ENCODE measurements at places on chromosomes 6 and 20.
A peak's percentile ranks its signal among the peaks of the same experiment; 100 is the strongest.

GRCh38 chr20:51526754-51527153 is 15.8 kb downstream of the NFATC2 start:
- DNase-seq = no peak

DNA sequence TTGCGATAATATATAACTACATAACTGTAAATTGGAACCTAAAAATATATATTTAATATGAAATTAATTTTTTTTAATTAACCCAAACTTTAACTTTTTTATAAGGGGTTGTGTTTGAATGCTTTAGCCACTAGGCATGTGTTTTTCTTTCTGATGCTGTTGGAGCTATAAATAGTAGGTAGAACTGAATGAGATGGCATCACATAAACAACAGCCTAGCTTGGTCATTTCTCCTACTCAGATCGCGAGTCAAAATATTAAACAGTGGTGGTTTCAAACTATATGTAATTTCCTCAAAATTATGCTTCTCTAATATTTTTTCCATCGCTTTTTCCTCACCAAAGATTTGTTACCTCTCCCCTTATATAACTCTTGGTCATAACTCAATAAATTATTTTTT is 243.2 kb downstream of the ARID1B start:
- DNase-seq = no peak

DNA sequence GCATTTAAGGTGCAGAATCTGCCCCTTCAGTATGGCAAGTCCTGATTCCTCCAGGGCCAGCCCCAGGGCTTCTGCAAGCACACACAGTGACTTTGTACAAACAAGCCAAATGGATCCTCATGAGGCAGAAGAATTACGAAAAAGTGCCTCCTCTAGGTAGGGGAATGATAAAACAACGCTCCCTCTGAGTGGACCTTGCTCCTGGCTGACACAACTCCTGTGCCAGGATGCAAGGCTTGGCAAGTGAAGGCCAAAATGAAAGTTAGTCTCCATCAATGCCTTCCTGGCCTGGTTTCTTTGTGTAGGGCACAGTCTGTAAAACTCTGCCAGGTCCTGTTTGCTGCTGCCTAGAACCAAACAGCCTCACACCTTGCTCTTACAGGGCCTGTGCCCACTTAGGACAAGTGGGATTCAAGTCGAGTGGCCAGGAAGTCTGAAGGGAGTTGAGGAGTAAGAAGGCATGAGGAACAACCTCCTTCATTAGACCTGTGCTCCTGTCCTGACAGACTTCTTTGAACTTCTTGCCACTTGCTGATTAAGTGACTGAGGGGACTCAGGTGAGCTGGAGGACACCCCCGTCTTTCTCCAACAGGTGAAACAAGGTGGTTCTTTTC is 417.1 kb downstream of the CDC5L start:
- no peak for DNase-seq

GRCh38 chr6:4496284-4496683 is 279.9 kb upstream of the CDYL start:
- DNase-seq = no peak

DNA sequence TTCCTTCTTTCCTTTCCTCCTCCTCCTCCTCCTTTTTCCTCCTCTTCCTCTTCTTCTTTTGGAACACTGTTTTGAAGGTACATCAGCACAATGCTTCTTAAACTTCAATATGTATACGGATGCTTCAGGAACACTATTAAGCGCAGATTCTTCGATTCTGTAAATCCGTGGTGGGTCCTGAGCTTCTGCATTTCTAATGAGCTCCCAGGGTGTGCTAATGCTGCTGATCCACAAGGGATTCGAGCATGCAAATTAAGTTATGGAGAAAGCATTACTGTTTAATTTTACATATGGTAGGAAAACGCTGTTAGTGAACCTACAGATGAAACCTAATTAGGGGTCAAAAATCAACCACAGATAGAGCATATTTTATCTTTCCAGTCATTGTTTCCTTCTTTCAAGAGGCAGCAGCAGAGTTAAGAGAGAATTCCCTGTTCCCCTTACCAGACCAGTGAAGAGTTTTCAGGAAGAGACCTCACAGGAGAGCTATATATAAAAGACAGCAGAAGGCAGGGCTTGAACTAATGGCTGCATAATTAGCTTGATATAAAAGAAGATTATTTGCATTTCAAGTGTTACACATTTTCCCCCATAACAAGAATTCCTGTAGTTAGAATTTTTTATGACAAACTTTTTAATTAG is 47.2 kb downstream of the KIF13A start:
- no peak for DNase-seq

GRCh38 chr6:146345598-146345997 is 198.0 kb upstream of the RAB32 start:
- no peak for DNase-seq

- DNase-seq = peak; percentile 9
Observed at GRCh38 chr20:19540392-19540791, 217.7 kb upstream of the RIN2 start.

- DNase-seq = no peak
Observed at GRCh38 chr6:50655848-50656453, 57.4 kb upstream of the TFAP2D start.

GRCh38 chr20:35648836-35649235 is 15.9 kb downstream of the CPNE1 start:
- no peak for DNase-seq

DNA sequence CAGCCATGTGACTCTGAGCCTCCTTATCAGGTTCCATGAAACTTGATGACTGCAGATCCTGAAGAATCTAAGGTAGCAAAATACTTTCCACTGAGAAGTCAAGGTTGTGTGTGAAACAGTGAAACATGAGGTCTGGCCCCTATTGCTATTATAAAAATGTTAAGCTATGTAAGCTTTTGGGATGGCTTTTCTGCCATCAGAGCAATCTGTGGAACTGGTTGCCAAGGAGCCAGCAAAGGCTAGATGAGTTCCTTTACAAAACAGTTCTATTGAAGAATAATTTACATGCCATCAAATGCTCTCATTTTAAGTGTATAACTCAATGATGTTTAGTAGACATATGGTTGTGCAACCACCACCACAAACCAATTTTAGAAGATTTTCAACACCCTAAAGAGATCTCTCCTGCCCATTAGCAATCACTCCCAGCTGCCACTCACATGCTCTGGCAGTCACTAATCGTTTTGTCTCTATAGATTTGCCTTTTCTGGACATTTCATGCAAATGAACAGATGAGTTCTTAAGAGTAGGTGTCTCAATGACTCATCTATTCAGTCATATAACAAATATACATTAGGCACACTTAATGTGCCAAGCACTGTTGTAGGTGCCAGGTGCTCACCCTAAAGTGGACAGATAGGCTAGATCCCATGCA is 19.9 kb upstream of the MEP1A start:
- DNase-seq = no peak

- DNase-seq = no peak
Observed at GRCh38 chr6:125549202-125549884, 200.1 kb upstream of the HEY2 start.

DNA sequence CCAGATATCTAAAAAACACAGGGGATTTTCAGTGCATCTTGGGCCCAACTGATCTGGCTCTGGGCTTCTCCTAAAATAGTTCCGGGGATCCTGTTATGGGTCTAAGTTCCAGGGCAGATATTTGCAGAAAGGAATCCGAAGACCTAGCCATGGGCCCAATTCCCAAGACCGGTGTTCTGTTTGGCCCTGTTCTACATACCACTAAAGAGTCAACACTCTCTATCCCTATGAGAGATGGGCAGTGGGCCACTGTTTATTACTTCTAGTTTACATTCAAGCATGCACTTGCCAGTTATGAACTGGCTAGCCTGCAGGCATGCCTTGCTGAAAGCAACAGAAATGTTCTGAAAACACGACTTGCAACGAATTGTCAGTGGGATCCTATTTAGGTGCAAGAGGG is 87.4 kb upstream of the PLCB4 start:
- DNase-seq = no peak

- DNase-seq = no peak
Observed at GRCh38 chr20:11902285-11902697, 15.4 kb upstream of the BTBD3 start.

DNA sequence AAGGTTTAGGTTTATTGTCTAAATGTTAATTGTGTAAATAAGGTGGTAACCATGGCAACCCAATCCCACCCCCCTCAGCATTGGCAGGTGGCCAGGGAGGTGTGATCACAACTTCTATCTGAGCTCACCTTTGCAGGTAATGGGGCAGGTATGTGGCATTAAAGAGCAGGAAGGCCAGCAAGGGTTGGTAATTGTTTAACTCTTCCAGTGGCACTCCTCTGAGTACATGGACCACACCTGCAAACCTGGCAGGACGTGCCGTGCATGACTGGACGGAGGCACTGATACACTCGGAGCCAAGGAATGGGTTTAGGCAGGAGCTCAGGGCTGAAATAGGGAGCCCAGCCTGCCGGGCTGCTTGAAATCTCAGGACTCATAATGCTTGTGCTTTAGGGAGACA is 107.0 kb upstream of the BMP2 start:
- no peak for DNase-seq

GRCh38 chr6:112279031-112279935 is 24.9 kb upstream of the LAMA4 start:
- DNase-seq = no peak

GRCh38 chr6:22666586-22666985 is 97.2 kb downstream of the HDGFL1 start:
- DNase-seq = no peak

GRCh38 chr6:133844709-133845108 is 44.2 kb upstream of the TCF21 start:
- no peak for DNase-seq

DNA sequence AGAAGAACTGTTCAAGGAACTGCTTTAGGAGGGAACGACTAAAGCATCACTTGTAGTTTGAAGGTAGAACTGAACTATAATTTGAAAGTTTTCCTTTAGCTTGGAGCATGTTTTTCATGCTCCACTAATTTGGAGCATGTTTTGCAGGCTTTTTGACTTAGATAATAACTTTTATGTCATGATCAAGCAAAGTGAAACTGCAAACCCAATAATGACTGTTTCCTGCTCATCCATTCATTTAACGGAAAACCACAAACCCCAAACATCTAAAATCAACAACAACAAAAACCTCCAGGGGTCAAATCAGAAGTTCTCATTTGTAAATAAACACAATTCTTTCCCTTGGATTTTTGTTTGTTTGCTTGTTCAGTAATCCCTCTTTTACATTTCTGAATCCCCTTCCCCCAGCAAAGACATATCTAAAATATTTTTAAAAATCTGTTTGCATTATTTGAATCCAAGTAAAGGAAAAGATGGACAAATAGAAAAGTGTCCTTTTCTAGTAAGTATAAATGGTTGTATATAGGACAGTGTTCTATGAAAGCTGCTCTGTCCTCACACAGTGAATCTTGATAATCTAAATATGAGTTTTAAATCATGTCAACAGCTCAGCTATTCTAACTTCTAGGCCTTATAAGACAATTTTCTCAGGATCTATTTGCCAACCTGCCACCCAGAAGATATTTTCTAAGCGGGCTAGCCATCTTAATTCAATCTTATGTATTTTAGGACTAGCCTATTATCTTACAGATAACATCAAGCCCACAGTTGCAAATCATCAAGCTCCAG is 2.6 kb downstream of the SIM1 start:
- no peak for DNase-seq

DNA sequence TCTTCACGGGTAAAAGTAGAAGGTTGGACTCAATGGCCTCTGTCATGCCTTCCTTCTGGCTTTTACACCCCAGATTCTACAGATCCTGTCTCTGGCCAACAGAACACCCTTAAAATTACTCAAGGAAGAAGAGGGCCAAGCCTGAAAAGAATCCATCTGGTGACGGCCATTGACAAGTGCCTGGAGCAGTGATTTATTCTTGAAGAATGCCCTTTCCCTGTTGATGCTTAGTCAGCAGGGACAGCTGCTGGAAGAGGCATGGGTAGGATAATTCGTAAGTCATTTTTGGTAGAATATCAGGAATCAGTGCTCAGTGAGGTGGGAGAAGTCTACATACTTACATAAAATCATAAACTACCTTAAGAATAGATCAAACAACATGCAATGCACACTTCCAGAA is 397.9 kb downstream of the SAMD5 start:
- DNase-seq = no peak

- DNase-seq = no peak
Observed at GRCh38 chr20:25496165-25496967, 88.9 kb downstream of the GINS1 start.

DNA sequence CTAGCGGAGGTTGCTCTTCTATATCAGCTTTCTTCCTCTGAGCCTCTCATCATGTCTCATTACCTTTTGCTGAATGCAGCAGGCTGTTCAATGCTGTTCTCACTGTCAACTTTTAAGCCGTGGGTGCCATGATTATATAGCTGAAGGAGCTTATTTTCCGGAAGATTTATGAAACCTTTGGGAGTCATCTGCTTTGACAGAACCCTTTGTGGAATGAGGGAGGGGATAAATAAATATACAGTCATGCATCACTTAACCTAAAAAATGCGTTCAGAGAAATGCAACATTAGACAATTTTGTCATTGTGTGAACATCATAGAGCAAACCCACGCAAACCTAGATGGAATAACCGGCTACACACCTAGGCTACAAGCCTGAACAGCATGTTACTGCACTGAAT is 102.2 kb upstream of the AKAP12 start:
- DNase-seq = no peak

- DNase-seq = no peak
Observed at GRCh38 chr6:169342710-169343109, 89.1 kb upstream of the THBS2 start.

DNA sequence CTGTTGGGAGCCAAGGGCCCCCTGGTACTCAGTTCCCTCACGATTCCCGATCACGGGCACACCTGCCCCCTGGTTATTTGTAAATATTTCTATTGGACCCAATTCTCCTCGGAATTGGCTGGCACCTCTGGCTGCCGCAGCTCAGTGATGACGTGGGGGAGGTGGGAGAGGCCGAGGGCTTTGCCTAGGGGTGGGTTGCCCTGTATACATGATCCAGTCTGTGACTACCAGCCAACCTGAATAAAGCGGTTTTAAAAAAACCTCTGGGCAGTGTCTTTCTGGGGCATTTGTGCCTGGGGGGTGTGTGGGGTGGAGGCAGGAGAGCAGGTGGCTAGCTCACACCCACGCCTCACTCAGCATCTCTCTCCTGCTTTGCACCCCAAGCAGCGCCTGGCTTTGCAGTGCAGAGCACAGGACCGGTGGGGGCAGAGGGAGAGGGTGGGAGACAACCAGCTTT is 42.2 kb downstream of the VSTM2L start:
- DNase-seq = no peak

GRCh38 chr6:71852948-71853347 is 33.4 kb upstream of the RIMS1 start:
- no peak for DNase-seq

DNA sequence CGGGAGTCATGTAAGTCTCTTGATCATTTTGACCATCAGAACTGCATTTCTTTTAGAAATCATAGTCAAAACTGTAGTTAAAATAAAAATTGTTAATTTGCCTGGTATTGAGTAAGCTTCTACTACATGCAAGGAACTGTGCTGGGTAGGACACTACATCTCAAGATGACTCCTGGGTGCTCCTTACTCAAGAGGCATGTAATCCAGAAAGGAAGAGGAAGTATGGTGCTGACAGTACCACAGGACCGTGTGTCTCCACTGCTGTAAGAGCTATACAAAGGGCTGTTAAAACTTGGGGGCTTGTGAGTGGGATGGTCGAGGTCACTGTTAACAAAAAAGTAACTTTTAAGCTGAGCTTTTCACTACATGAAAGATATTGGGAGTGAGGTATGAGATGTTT is 508.3 kb upstream of the SOX4 start:
- DNase-seq = no peak

- DNase-seq = no peak
Observed at GRCh38 chr6:116352515-116353471, 18.0 kb upstream of the DSE start.
